ENCODE measurements at places on chromosomes 5 and 9. TPM values are rescaled to one million over a fixed set of nuclear protein-coding genes. Genes with fewer than 3 reads are reported as not detected.

Gene DMGDH
- total RNA-seq, result 1.4 TPM

GRCh38 chr9:3508521-3509291, 17.1 kb downstream of the RFX3 start:
- no peak for DNase-seq

Gene OGN
- not detected for total RNA-seq

DNA sequence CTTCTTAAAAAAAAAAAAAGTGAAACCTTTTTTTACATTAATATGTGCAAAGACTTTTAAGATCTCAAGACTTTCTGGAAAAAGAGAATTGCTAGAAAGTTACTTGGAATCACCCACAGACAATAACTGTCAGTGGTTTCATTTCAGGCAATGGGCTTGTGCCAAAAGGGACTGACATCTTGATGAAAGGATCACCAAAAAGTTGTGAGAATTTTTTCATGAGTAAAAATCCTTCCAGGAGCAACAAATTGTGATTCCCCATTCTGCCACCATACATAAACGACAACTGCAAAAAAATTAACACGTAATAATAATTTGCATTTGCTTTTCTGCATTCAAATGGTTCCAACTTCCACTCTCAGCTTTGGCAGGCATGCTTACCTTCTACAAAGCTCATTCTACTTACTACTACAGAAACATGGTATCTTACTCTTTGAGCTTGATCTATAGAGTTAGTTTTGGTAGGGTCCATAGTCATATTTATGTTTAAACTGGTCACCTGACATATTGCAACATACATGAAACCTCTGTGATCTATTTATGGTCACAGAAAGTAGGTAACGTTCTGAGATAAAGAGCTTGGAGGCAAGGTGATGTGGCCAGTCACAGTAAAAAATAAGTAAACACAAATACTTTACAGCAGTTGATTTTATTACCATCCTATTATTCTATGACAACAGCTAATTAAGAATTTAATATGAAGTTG, 3.0 kb downstream of the NREP start:
- no peak for DNase-seq

- DNase-seq, result no peak
Measured at GRCh38 chr5:144438237-144438636, 267.6 kb downstream of the KCTD16 start.

- DNase-seq, result no peak
Measured at GRCh38 chr5:151580858-151581257, 10.3 kb downstream of the FAT2 start.

GRCh38 chr5:105414067-105414466, 1851.5 kb upstream of the NUDT12 start:
- no peak for DNase-seq

DNA sequence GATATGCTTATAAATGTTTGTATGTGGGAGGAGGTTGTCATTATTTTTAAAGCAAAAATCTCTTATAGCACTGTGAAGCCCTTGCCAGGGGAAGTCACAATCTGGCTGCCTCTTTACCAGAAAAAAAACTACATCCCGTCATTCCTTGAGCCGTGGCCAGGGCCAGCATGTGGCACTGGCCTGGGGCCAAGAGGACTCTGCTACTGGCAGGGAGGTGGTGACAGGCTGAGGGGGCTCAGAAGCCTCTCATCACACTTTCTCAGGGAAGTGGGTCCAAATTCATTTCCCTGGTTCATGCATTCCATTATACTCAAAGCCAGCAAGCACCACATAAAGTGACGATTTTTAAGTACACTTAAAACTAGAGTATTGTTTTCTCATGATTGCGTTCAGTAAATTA, 457.3 kb downstream of the ZNF608 start:
- DNase-seq, result no peak

Gene SPINK6
- total RNA-seq, result not detected

DNA sequence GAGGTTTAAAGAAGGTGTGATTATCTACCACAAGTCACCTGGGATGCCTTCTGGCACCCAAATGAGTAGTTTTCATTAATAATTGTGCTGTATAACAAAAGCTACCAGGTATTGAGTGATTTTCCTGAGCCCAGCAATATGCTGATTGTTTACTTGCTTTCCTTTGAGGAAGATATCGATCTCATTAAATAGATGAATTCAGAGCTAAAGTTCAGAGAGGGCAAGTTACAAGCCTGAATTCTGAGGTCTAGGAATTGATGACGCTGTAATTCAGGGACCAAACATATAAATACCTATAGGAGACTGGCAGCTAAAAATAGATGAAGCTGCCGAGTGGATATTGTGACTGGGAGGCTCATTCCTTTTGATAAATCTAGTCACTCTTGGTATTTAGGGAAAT, 1.1 kb downstream of the ERCC6L2 start:
- DNase-seq, result no peak

DNA sequence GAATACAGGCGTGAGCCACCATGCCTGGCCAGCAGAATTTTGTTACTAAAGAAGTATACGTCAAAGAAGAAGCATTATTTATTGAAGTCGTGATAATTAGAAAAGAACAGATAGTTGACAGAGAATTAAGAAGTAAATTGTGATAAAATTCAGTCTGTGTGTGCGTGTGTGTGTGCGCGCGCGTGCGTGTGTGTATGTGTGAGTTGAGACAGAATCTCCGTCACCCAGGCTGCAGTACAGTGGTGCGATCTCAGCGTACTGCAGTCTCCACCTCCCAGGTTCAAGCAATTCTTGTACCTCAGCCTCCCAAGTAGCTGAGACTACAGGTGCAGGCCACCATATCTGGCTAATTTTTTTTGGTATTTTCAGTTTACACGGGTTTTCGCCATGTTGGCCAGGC, 77.8 kb downstream of the ERBIN start:
- no peak for DNase-seq

- peak; percentile 43 for DNase-seq
Measured at GRCh38 chr9:34125681-34126206, 754 bp downstream of the DCAF12 start.

- peak; percentile 55 for DNase-seq
Measured at GRCh38 chr5:141879941-141880738, 1.9 kb upstream of the PCDH1 start.

DNA sequence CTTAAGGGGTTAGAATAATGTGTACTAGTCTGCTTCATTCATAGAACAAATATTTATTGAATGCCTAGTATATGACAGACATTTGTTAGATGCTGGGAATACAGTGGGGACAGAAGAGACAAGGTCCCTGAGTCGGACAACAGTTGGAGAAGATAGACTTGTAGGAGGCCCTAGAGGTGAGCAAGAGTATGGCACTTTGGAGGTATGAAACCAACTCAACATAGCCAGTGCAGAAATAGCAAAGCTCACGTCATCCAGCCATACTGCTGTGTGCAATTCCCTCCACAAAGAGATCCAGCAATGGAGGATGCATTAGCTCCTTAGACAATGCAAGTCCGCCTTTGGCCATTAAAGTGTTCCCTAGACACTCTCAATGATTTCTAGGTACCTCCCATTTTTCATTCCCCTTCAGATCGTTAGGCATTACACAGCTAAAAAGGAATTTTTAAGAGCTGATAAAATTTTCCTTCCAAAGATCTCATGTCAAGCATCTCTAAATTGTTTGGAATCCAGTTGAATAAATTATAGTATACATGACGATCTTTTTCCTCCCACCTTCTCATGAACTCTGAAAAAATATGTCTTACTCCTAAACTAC, 1949.6 kb upstream of the WWC1 start:
- no peak for DNase-seq

DNA sequence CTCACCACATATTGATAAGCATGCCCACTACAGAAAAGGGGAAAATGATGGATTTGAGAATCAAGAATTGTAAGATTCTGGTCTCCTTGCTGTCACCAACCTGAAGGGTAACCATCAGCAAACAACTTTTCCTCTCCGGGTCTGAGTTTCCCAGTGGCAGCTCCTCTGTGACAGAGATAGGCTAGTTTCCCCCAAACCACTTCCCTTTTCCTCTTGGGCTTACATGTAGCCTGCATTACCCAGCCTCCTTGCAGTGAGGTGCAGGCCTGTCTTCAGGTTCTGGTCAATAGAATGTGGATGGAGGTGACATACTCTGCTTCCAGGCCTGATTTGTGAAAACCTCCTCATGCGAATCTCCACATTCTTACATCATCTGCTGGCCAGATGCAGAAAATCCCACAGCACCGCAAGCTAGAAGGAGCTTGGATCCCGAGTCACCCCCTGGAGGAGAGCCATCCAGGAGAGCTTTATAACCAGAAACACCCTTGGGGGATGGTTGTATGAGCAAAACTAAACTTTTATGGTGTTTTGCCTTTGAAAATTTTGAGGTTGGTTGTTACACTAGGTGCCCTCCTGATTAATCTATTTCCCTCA, 206.1 kb downstream of the RGS3 start:
- no peak for DNase-seq

GRCh38 chr5:19770396-19770795, 217.6 kb downstream of the CDH18 start:
- no peak for DNase-seq

- DNase-seq, result no peak
Measured at GRCh38 chr5:40429258-40430100, 250.2 kb upstream of the PTGER4 start.

Gene CRB2
- 18.5 TPM for total RNA-seq

Gene C5orf52
- total RNA-seq, result not detected

- no peak for DNase-seq
Measured at GRCh38 chr9:111282845-111283244, 47.2 kb downstream of the OR2K2 start.

Gene DDX46
- 54.9 TPM for total RNA-seq

DNA sequence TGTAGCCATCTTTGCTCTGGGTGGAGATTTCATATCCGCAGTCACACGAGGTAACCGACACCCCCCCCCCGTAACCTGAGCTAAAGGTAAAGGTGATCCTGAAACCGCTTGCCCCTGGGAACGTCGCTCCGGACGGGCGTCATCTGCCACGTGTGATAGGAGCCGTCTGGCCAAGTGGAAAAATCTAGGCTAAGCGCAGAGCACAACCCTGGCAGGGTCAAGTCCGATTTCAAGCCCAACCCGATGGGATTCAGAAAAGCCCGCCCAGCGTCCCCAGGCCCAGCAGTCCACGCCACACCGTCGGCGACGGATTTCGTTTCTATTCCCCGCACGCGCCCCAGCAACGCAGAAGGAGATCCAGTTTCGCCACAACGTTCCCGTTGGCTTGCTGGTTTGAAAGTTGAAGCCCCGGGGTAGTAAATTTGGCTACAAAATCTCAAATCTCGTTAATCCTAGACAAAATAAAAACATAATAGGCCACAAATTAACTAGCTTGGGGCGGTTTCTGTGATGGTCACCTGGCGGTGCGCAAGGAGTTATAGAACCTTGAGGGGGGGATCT, 32.4 kb upstream of the NFIB start:
- DNase-seq, result peak; percentile 47

DNA sequence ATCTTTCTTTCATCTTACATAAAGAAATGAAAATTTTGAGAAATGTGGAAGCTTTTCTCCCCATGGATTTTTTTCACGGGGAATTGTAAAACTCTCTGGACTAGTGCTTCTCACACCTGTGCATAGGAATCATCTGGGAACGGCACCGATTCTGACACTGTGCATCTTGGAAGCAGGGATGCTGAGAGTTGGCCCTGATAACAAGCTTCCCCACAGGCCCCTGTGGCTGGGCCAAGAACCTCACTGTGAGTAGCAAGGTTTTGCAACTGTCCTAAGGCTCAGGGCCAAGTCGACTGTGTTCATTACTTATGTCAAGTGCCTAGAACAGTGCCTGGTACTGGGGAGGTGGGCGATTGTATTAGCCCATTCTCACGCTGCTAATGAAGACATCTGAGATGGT, 107.9 kb upstream of the ICE1 start:
- DNase-seq, result no peak

- DNase-seq, result no peak
Measured at GRCh38 chr9:20253635-20254034, 368.7 kb downstream of the MLLT3 start.

Data from neural progenitor cell (in vitro differentiated cells).